Activated CD4-positive, alpha-beta memory T cell treated with anti-CD3 and anti-CD28 coated beads for 36 hours (primary cell): ENCODE measurements at places on chromosomes 4 and X.

GRCh38 chrX:98506907-98507306 lies 1623.2 kb downstream of the RPA4 start:
- DNase-seq: no peak

GRCh38 chrX:150542846-150543229 lies 25.6 kb upstream of the MTM1 start:
- DNase-seq: no peak

DNA sequence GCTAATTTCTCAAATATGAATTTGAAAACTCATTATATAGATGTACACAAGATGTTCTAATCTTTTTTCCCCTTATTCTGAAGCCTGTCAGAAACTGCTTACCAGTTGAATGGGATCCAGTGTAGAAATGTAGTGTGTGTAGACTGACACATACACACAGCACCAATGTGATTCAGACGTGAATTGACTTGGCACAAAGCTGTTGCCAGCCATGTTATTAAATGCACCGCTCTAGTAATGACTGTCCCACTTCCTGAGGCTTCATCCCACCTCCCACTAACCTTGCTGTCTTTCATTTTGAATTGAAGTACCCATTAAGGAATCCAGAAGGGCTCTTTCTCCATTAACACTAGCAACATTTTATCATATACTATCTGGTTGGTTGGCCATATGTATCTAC lies 146.6 kb downstream of the PPA2 start:
- DNase-seq: peak; percentile 55

DNA sequence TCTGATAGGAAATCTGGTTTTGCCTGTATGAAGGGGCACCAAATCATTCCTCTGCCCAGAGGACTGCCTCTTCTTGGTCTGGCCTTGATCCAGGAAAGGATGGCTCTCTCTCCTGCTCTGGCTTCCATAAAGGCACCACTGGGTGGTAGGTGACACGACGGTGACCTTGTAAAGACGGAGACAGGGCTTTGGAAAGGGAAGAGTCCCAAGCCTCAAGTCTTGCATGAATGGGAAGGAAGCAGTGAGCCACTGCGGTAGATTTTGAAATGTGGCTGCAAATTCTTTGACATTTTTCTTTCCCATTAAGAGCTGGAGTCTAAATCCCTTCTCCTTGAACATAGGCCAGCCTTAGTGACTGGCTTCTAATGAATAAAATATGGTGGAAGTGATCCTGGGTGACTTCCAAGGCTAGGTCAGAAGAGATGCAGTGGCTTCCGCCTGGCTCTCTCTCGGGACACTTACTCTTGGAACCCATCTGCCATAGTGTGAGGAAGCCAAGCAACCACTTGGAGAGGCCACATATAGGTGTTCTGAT lies 347.4 kb downstream of the BCOR start:
- no peak for DNase-seq
